Fibroblast of the aortic adventitia (primary cell): ENCODE measurements at places on chromosomes 1 and 21.

DNA sequence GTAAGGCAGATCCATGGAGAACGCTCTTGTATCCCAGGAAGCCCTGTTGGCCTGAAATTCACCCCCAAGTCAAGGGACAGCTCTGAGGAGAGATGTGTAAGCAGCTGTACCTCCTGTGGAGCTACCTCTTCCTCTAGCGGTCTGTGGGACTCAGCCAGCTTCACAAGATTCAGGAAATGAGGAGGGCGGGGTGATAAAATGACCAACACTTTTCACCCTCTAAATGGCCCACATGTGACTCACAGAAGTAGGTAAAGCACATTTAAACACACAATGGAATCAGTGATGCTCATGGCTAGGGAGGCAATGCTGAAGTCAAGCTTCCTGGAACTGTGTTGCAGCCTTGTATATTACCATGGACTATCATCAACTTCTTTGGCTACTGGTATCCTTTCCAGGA lies at the start of gene SH2D1B:
SH2D1B (minus strand) TSS at position 135 of the 400 bp plus-strand sequence; CDS start at position 15, 120 bp downstream.
- no peak for DNase-seq

GRCh38 chr1:21652101-21652936 lies 16.8 kb downstream of the RAP1GAP start:
- DNase-seq, result no peak

DNA sequence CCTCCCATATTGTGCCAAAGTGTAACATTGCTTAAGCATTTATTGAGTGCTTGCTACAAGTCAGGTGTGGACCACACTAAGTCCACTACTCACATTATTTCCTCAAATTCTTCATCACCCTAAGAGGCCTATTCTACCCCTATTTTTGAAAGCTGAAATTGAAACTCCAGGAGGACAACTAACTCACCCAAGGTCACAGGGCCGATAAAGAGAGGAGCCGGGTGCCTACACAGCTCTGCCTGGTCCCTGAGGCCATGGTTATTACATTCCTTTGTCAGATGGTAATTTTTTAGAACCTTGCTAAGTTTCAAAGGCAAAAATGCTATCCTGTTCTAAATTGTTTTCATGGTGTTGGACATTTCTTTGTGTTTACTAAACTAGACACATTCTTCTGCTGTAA lies 24.2 kb upstream of the KLHDC8A start:
- DNase-seq, result no peak

- DNase-seq, result no peak
These were observed 34.6 kb downstream of the TMEM63A start for GRCh38 chr1:225847610-225848009.
